ENCODE measurements at places on chromosomes 12 and 14. TPM values are rescaled to one million over a fixed set of nuclear protein-coding genes. Genes with fewer than 3 reads are reported as not detected.
A peak's percentile ranks its signal among the peaks of the same experiment; 100 is the strongest.

TMEM229B gene
- 3.1 TPM for total RNA-seq

DNA sequence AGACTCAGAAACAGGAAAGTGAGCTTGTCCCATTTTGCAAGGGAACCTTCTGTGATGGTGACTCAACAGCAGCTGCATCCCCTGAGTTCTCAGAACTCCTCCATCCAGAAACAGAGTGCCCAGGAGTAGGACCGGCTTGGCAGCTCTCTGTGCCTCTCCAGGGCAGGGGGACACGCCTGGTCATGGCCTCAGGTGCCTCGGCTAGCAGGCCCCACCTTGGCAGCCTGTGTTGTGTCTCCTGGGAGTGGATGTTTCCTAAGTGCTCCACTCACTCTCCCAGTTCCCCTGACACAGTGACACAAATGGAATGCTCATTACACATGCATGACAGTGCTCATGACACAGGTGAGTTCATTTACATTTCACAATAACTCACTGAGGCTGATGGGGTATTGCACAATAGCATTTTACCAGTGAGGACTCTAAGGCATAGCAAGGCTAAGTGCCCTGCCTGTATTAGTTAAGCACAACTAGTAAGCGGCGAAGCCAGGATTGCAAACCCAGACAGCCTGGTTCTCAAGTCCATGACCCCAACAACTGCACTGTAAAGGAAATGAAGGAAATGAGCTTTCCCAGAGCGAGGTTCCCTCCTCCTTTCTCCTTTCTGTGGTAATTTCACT, 47.4 kb downstream of the CALM1 start:
- no peaks in the 10 kb centered on the region for H3K4me1 ChIP-seq
- H3K4me3 ChIP-seq: no peak overlapping the region
- peak overlapping the region; percentile 42 for H3K27ac ChIP-seq
- H3K27me3 ChIP-seq: no peaks in the 10 kb centered on the region
- DNase-seq: no peak

- no peak overlapping the region for H3K27ac ChIP-seq
- H3K4me1 ChIP-seq: no peaks in the 10 kb centered on the region
- H3K36me3 ChIP-seq: no peaks in the 10 kb centered on the region
- no peak for DNase-seq
Observed at GRCh38 chr14:26527095-26527494, 70.7 kb downstream of the NOVA1 start.

- H3K27me3 ChIP-seq: no peaks in the 10 kb centered on the region
- no peak overlapping the region for H3K27ac ChIP-seq
- no peak for DNase-seq
Observed at GRCh38 chr12:5140190-5140589, 96.5 kb downstream of the KCNA5 start.

OAS2 gene
- total RNA-seq: 38.5 TPM

FGF6 gene
- total RNA-seq: not detected

DNA sequence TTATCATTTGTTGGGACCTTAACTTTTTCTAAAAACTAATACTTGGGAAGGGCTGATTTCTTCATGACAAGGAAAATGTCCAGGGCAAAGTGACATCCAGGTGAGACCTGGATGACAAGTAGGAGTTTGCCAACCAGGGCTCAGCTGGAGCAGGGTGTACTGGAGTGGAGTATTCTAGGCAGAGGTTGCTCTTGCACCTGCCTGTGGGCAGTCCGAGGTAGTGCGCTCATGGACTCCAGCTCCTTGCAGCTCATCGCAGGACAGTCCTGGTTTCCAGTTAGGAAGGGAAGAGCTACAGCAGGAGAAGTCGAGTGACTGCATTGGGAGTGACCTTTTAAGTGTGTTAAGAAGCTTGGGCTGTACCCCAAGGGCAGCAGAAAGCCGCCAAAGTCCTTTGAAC, 175.9 kb downstream of the PELI2 start:
- H3K27ac ChIP-seq: no peak overlapping the region
- no peaks in the 10 kb centered on the region for H3K27me3 ChIP-seq
- DNase-seq: no peak
- H3K4me1 ChIP-seq: no peaks in the 10 kb centered on the region
- H3K4me3 ChIP-seq: no peak overlapping the region

DNA sequence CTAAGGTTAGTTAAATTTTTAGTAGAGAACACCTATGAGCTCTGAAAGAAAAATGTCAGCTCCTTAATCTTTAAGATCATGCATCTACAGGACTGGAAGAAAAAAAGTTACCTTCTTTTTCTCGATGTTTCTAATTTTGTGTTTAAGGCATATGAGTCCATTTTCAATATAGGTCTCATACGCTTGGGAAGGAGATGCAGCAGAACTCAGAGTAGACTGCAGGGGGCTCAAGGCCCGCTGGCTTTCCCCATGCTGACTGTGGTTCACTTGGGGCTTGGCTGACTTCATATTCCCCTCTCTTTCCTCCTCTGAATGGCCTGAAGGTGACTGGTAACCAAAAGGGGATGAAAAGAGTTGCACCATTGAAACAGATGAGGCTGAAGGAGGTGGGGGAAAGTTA, 1.5 kb downstream of the CAPRIN2 start:
- peaks cover 16% of the 10 kb centered on the region for H3K4me1 ChIP-seq
- no peaks in the 10 kb centered on the region for H3K36me3 ChIP-seq
- no peak for DNase-seq
- H3K27me3 ChIP-seq: no peaks in the 10 kb centered on the region

HOXC11 gene
- total RNA-seq: not detected
